Stimulated activated CD4-positive, alpha-beta T cell treated with anti-CD3 and anti-CD28 coated beads, Interleukin-1b, Interleukin-23, amount 100 ng/mL, for 4 hours (primary cell): ENCODE measurements at places on chromosomes 2 and 18.

DNA sequence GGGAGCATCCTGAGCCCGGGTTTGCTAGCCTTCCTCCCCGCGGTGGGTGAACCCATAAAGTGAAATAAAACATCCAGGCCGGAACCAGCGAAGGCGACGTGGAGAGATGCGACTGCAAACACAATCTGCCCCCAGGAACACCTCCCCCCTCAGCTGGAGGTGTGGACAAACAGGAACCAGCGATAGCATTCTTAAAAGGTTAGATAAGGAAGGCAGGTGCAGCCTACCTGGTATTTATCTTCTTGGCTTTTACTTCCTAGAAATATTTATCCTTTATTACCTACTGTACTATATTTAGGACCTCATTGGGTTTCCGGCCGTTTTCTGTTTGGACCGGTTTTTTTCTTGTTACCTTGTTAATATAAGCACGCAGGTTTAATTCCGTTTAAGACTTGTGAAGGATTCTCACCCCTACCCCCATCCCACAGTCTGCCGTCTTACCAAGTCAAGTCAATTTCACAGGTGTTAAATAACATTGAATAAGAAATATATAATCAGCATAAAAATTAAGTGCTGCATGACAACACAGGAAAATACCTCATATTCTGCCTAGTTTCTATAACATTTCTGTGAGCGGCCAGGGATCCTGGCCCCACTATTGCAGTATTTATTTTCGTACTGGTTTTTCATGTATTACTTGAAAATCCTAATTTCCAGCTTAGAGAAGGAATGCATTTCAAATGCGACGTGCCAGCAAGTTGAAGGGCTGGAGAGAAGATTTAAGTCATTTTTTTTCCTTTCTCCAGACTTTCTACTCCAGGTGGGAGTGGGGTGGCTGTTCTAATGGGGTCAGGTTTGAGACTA, 224.0 kb upstream of the ID2 start:
- no peak for DNase-seq

- peak; percentile 48 for DNase-seq
These were observed 115.1 kb downstream of the NAB1 start for GRCh38 chr2:190763901-190764514.

DNA sequence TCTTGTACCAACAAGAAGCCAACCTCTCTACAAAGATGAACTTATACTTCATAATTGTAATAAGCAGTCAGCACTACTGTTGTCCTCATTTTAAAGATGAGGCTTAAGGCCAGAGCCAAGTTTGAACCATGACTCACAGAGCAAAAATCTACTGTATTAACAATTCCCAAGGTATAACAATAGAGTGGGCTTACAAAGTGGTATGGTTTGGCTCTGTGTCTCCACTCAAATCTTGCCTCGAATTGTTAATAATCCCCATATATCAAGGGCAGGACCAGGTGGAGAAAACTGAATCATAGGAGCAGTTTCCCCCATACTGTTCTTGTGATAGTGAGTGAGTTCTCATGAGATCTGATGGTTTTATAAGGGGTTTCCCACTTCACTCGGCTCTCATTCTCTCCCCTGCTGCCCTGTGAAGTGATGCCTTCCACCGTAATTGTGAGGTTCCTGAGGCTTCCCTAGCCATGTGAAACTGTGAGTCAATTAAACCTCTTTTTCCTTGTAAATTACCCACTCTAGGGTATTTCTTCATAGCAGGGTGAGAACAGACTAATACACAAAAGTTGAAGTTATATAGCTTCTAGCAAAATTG, 19.5 kb downstream of the MRPL44 start:
- DNase-seq, result no peak

DNA sequence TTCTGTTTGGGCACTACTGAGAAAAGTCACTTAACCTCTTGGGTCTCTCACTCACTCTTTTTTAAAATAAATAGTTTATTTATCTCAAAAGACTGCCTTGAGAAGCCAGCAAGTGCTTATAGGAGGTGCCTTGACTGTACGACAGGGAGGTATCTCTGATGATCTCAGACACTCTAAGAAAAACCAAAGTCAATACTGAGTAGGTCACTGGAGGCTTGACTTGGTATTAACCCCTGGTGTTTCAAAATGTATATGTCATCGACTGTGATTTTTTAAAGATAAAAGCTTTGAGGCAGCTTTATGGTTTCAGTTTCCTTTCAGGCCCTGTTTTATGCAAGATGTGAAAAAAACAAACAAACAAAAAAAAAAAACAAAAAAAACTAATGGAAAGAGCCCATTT, 33.7 kb downstream of the MREG start:
- no peak for DNase-seq

- DNase-seq, result no peak
These were observed 22.3 kb downstream of the DNAH7 start for GRCh38 chr2:196046123-196046917.

DNA sequence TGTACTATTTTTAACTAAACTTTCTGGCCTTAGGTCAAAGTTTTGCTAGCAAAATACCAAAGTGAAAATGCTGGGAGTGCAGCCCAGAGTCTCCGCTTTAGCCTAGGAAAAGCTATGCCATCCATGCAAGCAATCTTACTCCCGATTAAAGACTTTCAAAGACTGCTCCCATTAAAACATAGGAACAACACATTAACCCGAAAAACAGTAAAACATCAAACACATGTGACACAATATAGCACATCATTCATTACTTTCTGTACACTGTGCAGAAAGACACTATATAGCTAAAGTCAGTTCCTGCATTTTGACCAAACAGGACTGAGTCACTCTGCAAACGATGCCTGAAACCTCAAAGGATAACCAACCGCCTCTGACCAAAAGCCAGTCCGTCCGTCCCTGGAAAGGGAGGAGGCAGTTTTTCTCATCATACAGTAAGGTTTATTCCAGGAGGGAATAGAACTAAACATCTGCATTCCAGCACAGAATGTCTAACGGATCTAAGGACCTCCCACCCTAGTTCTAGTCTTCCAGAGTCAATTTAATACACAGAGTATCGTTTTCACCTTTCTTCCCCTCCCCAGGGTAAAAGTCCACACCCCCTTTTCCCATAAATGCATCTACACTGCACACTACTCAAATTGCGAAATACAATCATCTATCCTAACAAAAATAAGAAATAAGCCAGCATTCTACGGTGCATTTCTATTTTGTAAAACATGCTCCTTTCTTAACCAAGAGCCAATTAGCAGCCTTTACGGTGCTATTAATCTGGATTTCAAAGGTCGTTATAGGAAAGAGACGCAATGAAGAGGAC, 1.7 kb downstream of the ROCK2 start:
- DNase-seq, result no peak

DNA sequence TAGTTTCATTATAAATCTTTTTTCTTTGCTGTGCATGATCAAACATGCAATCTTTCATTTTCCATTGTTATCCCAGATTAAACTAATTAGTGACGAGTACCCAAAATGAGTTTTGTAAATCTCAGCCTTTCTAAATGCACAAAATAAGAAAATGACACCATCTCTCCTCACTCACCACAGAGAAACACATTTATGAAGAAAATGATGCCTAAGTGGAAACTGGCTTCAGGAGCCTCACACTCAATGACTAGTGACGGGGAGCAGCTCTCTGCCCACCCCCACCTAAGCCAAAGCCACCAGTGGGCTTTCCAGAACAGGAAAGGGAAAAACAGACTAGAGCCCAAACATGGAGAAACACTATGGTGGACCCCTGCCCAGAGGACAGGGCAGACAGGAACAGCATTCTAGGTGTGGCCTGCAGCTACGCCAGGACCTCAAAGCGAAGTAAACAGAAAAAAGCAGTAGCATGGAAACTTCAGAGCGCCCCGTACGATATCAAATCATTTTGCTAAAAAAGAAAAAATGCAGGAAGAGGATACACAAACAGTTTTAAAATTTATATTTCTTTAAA, 113.5 kb downstream of the RBMS1 start:
- no peak for DNase-seq

GRCh38 chr2:160700021-160700814, 206.6 kb upstream of the RBMS1 start:
- no peak for DNase-seq

DNA sequence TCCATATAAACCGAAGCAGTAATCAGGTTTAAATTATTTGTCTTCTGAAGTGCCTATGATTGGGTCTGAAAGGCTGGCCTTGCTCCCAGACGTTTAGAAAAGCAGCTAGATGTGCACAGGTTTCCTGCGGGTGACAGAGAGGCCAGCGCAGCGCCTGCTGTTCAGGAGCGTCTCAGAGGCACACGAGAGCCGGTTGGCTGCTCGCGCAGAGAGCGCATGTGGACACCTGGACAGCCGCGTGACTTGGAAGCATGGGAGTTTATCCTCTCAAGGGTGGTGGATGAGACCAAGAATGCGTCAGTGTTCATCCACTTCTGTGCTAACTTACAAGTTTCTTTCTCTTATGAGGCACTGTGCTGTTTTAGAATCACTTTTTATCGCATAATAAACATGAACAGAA, 303.7 kb downstream of the PTGR3 start:
- DNase-seq, result no peak

- DNase-seq, result no peak
These were observed 73.7 kb upstream of the TPO start for GRCh38 chr2:1339388-1340140.

DNA sequence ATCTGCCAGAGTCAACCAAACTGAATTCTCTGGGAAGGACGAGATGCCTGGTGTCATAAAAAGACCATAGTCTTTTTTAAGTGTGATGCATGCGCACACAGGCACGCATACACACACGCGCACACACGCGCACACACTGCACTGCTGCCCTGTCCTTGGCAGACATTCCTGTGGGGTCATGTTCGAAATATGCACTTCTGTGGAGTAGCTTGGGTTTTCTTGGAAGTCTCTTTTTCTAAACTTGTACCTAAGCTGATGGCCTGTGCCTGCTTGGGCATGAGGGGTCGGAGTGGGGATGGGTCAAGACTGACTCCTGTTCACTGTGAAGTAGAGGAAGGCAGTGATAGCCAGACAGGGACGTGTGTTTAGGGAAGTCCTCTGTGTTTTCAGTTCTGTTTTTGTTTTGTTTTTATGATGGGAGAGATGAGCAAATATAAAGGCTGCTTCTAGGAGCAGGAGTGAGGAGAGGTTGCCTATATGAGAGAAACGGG, 4.0 kb upstream of the RMC1 start:
- DNase-seq, result no peak

GRCh38 chr2:48249631-48250473, 280.1 kb upstream of the STON1 start:
- no peak for DNase-seq

- DNase-seq, result no peak
These were observed 28.7 kb upstream of the CABLES1 start for GRCh38 chr18:23106575-23106974.

- no peak for DNase-seq
These were observed 29.8 kb upstream of the ZNF407 start for GRCh38 chr18:74567822-74568221.

- DNase-seq, result no peak
These were observed 15.2 kb downstream of the KCNJ3 start for GRCh38 chr2:154713675-154714074.

- DNase-seq, result no peak
These were observed 53.8 kb upstream of the SLC5A7 start for GRCh38 chr2:107932488-107932887.

DNA sequence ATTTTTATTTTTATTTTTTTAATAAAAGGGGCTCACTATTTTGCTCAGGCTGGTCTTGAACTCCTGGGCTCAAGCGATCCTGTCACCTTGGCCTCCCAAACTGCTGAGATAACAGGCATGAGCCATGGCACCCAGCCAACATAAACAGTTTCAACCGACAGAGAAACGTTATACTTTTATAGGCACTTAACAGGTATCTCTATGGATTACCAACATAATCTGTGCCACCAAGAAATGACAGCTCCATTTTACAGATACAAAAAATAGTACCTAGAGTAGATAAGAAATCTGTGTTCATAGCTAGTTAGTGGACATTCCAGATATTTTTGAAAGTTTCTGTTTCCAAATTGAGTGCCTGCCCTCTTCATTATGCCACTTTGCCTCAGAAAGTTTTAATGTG, 1316.7 kb downstream of the LRP1B start:
- DNase-seq, result no peak

GRCh38 chr2:27408601-27409320, 630 bp downstream of the PPM1G start:
- no peak for DNase-seq

DNA sequence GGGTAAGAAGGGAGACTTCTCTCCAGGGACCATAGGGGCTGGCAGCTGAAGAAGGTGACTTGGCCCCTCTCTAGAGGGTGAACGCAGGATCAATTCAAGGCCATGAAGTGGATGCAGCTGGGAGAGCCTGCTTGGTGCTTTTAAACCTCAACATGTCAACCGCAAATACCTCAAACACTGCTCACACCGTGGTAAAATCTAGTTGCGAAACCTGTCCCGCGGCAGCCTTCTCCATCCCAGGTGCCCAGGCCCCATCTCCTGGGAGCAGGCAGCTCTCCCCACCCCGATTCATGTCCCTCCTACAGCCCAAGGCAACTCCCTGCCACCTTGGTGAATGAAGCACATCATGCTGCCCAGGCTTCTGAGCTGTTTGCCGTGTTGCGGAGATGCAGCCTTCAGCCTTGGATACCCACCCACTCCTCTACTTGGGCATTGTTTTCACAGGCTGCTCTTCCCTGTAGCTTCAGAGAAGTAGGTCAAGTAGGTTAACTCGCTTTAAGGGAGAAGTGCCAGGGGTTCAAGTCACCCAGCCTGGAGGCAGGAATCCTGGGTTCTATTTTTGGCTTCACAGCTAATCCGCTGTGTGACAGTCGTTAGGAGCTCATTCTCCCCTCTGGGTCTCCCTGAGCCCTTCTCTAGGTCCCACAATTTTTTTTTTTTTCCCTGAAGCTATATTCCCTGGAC, 6.2 kb upstream of the EFR3B start:
- DNase-seq, result no peak

- DNase-seq, result no peak
These were observed 54.1 kb upstream of the KLF7 start for GRCh38 chr2:207219676-207220501.

GRCh38 chr2:118309257-118309945, 221.1 kb downstream of the INSIG2 start:
- DNase-seq, result no peak

GRCh38 chr2:188975497-188976102, 1.4 kb downstream of the COL3A1 start:
- DNase-seq, result no peak

DNA sequence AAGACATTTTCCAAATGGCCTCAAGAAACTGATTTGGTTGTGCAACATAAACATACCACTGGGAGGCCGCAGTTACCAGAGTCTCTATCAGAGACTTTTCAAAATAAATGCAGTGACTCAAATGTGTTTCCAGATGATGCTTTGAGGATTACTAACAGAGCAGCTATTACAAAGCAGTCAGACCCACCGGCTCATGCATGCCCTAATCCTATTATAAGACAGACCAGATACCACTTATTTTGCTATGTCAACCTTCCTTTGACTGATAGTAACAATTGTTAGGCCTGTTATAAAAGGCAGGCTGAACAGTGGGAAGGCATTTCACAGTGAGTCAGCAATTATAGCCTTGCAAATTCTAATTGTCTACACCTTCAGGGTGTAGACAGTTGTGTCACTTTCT, 217.7 kb downstream of the LRRTM1 start:
- no peak for DNase-seq

DNA sequence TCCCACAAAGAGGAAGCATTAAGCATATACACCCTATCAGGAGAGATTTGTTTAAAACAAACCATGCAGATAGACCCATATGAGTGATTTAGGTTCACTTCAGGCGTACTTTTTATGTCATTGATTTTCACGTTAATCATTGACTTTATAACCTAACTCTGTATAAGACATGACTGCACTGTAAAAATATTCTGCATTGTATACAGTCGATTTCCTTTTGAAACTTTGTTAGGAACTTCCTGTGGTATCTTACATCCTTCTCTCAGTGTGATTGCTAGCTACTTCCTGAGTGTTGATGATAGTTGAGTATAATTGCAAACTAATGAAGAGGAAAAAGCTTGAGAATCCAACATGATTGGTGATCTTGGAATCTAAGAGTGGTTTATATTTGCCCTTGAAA, 69.4 kb downstream of the XIRP2 start:
- DNase-seq, result no peak
